Pulmonary artery endothelial cell (primary cell): ENCODE measurements at places on chromosomes 5 and 9.

GRCh38 chr5:119357270-119357669 is 1.5 kb downstream of the TNFAIP8 start:
- DNase-seq: no peak

DNA sequence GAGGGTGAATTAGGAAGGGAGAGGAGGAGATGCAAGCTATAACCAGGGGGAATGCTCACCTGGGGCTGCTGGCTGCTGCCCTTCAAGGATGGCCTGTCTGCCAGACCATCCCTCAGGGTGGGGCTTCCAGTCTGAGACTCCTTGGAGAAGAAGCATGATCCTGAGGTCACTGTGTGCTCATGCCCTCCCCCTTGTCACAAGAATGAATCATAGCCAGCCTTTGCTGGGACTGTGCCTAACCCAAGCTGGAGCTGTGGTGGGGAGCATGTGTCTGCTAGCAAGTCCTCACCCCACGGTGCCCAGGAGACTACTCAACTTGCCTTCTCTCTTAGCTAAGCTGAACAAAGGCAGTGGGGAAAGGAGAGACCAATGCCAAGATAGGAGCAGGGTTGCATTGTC is 463.6 kb downstream of the SPOCK1 start:
- no peak for DNase-seq

DNA sequence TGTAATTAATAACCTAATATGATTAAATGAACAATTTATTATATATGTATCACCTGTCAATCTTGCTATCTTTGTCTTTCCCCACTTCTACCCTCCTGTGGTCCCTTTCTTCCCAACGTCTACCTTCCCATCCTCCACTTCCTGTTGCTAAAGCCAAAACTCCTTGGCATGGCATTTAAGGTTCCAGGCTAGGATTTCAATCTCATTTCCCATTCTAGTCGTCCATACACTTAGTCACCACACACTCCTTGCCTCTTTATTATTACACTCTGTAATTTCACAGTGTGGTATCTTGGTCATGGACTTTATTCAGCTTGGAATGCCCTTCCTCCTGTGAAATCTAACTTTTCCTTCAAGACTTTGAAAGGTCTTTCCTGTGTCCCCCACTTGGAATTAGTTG is 115.3 kb downstream of the SEMA6A start:
- DNase-seq: no peak

DNA sequence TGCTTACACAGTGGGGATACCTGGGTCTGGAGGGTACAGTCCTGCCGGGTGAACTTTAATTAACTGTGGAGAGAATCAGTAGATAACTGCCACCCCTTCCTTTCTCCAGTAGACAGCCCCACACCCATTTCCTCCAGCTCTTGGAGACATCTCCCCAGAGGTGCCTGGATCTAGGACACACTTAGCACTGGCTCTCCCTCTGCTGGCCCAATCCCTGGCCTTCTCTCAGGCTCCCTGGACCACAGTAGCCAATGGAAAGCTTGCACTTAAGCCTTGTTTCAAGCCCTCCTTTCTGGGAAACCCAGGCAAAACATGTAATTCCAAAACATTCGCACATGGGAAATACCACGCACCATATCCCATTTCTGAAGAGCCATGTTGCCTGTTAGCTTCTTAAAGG is 169.2 kb upstream of the GAS1 start:
- DNase-seq: no peak

GRCh38 chr5:50873595-50874277 is 207.3 kb downstream of the PARP8 start:
- no peak for DNase-seq

DNA sequence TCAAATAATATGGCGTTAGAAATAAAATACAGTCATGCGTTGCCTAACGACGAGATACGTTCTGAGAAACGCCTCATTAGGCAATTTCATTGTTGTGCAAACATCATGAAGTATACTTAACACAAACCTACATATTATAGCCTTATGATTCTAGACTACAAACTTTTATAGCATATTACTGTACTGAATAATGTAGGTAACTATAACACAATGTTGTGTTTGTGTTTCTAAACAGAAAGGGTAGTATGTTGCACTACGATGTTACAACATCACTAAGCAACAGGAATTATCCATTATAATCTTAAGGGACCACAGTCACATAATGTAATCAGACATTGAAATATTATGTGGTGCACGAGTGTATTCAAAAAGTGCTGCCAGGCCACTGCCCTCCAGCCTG is 3.0 kb upstream of the SMC2 start:
- no peak for DNase-seq

GRCh38 chr9:83706676-83707517 is 861 bp downstream of the UBQLN1 start:
- peak; percentile 22 for DNase-seq

- DNase-seq: no peak
These were observed 58.2 kb downstream of the GADD45G start for GRCh38 chr9:89662718-89663613.

DNA sequence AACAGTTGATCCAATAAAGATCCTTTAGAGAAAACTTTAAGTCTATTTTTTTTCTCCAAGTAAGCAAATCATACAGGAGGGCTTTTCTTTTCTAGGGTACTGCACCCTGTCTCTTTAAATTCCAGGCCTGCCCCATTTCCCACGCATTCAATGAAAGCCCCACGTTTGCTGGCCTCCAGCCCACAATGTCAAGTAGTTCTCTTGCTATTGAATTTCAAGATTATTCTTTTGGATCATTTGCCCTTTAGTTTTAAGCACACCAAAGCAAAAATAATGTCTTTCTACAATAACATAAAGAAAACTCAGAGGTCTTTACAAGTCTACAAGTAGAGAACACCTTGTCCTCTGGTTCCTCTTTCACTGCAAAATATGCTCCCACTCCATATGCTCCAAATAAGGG is 15.6 kb downstream of the MLLT3 start:
- DNase-seq: no peak

GRCh38 chr9:83142389-83142788 is 79.4 kb upstream of the RASEF start:
- no peak for DNase-seq

- DNase-seq: no peak
These were observed 562.4 kb downstream of the EBF1 start for GRCh38 chr5:158537366-158537765.

GRCh38 chr5:6705959-6706358 is 7.3 kb upstream of the TENT4A start:
- DNase-seq: no peak

DNA sequence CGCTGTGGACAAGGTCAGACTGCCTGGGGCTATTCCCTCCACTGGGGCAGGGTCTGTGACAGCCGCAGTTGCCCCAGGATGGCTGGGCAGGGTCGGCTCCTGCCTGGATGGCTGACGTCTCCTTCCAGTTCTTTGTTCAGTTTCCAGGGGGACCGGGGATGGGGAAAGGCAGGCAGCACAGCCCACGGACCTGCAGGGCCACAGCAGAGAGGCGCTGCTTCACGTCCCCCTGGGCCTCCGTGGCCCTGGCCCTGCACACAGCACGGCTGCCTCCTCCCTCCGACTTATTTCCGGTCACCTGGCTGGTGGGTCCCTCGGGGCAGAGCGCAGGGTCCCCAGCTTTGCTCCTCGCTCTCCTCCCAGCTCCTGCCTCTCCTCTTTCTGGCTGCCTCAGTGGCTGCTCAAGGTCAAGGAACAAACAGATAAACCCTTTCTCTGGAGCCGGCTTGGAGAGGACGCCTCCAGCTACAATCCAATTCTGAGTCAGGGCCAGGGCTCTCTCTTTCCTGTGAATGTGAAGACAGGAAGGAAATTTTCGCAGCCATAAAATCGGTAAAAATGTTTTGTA is 169.7 kb downstream of the C9orf50 start:
- no peak for DNase-seq

DNA sequence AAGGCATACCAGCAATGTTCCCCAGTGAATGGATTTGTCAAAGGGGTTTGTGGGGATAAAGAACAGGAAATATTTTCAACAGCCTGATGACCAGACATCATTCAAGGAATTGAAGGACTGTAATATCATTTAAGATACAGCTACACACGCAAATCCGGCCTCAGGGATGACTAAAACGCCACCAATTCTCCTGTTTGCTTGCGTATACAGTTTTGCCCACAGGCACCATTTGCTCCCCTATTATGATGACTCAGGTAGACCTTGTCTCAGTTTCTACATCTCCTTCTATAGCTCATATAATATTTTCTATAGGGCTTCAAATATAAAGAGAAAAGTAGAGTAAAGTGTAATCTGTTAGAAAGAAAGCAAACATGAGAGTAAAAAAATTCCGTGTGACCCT is 29.7 kb upstream of the ITGA1 start:
- no peak for DNase-seq

DNA sequence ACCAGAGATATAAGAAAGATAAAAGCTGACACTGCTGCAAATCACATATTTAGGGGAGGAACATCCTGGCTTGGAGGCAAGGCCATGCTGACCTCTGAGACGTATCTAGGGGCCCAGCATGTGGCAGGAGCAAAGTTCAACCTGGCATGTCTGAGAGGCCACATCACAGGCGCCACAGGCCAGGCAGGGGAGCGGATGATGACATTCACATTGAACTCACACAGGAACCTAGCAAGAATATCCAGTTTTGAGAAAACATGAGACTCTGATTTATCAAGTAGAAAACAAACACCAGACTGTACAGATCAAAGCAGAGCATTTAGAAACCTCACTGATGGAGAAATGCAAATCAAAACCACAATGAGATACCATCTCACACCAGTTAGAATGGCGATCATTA is 64.2 kb upstream of the STK32A start:
- no peak for DNase-seq

- no peak for DNase-seq
These were observed 307.9 kb downstream of the CSNK1G3 start for GRCh38 chr5:123819833-123820232.

- DNase-seq: no peak
These were observed 134.9 kb upstream of the FBXL7 start for GRCh38 chr5:15365070-15365469.

- no peak for DNase-seq
These were observed 97.3 kb upstream of the PANK3 start for GRCh38 chr5:168676501-168676900.

GRCh38 chr9:116447934-116448333 is 239.2 kb upstream of the TRIM32 start:
- DNase-seq: no peak

- no peak for DNase-seq
These were observed 389.4 kb upstream of the SLC24A2 start for GRCh38 chr9:20178197-20178596.

GRCh38 chr9:34451135-34451534 is 7.2 kb downstream of the FAM219A start:
- no peak for DNase-seq

DNA sequence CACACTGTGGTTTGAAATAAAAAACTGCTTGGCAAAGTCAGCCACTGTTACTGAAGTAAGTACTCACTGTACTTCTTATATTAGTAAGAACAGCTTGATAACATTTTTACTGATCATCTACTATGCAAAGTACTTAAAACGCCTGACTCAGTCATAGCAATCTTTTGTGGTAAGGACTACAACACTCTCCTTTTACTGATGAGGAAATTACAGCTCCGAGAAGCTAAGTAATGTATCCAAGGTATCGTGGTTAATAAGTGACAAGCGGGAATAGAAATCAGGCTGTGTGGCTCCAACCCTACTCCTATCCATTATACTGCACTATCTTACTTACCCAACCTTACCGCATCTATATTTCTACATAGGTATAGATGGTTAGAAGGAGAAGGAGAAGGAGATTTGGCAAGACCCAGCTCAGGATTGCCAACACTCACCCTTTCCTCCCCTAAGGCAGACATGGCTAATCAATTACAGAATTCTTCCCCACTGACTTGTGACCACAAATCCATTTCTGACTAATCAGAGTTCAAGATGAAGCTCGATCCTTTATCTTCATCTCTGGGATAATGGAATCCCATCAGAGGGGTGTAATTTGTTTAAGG is 281.4 kb downstream of the SPOCK1 start:
- DNase-seq: no peak

DNA sequence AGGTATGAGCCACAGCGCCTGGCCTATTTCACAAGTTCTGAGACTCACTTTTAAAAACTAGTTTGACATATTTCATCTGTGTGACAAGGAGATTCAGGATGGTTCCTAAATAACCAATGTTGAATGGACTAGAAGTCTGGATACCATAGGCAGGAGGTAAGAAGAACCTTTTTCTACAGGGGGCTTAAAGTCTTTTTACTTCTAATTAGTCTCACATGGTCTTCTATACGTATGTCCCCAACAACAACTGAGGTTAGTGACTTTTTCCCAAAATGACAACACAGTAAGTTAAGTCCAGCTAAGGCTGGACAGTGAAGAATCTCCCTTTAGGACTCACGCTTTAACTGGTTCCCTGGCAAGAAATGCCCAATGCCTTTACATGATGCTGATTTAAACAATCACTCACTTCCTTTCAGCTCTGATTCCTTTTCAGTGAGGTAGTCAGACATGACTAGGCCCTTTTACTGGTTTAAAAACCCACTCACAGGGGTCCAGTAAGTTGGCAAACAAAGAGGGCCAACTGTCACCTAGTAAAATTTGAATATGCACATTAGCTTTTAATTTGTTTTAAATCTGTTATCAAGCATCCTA is 12.1 kb upstream of the HAUS6 start:
- DNase-seq: no peak

DNA sequence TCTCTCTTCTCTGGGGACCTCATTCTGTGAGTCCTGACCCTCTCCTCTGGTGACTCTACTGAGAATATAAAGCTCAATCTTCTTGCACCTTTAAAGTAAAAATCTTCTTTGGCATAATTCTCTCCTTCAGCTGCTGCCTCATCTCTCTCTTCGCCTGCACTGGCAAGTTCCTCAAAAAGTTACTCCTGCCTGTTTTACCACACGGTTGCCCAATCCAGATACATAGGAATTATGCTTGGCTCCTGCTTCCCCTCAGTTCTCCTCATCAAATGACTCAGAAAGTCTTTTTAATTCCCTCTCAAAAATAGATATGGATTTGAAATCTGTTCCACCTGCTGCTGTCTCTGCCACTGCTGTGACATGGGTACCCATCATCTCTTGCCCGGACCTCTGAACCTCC is 14.4 kb upstream of the HRCT1 start:
- DNase-seq: no peak

DNA sequence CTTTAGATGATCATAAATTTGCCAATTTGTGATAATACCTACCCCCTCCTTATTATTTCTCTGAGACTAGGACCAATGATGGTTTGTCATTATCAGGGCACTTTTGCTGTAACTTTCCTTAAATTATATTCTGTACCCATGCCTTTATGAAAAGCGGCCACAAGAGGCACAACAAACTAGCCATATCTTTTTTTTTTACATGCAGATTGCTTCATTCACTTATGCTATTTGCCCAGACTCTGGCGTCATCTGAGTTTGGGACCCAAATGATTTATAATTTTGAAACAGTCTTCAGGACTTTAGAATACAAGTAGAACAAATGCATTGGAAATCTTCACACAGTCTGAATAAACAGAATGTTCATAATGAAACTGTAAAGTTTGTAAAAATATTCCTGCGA is 408.1 kb downstream of the MAT2B start:
- DNase-seq: no peak
